ENCODE measurements at places on chromosomes 5 and 9. TPM values are rescaled to one million over a fixed set of nuclear protein-coding genes. Genes with fewer than 3 reads are reported as not detected.

- peak; percentile 20 for DNase-seq
Measured at GRCh38 chr5:36180556-36181350, 28.8 kb downstream of the SKP2 start.

DNA sequence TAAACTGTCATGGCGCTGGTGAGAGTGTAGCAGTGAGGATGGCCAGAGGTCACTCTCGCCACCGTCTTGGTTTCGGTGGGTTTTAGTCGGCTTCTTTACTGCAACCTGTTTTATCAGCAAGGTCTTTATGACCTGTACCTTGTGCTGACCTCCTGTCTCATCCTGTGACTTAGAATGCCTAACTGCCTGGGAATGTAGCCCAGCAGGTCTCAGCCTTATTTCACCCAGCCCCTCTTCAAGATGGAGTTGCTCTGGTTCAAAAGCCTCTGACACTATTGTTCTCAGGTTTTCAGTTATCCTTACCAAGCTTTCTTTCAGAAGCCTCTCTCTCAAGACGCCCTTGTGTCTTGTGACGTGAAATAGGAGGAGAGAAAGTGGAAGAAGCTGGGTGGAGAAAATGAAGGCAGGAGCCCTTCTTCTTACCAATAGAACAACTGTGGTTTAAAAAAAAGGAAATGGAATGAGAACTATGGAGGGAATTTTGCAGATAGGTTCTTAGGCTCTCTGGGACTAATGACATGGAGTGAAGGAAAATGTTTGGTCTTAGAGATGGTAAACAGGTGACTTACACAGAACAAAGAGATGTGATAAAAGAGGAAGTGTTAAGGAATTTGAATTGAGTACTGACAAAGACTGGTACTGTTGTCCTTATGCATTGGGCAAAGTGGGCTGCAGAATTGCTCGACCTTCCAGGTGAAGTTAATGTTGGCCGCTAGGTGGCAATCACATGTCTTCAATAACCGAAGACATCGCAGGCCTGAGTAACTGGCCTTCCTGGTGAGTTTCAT is 133.3 kb upstream of the RAI14 start:
- peak; percentile 75 for DNase-seq

- no peak for DNase-seq
Measured at GRCh38 chr5:15823398-15823797, 323.4 kb downstream of the FBXL7 start.

GRCh38 chr9:93809204-93809940 is 145.8 kb downstream of the BARX1 start:
- no peak for DNase-seq

GRCh38 chr5:34639852-34640626 is 16.1 kb upstream of the RAI14 start:
- DNase-seq = no peak

The LCNL1 gene
- total RNA-seq = not detected

DNA sequence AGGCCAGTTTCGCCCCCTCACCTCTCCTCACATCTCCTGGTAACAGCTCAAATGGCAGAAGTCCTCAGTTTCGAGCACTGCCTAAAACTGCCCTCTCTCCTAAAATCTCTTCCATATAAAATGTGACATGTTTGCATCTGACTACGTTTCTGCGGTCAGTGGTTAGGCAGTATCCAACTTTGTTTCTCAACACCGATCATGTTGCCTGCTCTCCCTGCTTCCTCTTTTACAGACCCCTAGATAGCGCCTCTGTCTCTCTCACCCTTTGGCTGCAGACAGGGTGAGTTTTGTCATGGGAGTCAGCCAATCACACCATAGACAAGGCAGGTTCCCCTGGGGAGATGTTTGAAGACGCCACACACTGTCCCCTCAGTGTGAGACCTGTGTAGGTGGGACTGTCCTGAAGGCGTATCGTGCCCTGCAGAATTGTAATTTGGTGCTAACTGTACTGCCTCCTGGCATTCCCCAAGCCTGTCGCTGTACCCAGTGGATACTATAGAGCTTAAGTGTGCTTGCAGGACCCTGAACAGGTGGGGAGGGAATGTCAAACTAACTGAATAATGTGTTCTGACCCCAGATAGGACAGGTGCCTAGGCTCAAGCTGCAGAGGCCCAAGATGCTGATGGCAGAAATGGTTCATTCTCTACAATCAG is 1.1 kb downstream of the HEXB start:
- DNase-seq = peak; percentile 40

GRCh38 chr5:100479079-100479688 is 56.0 kb upstream of the FAM174A start:
- DNase-seq = peak; percentile 50

The FSD1L gene
- total RNA-seq = 3.0 TPM

- DNase-seq = peak; percentile 61
Measured at GRCh38 chr9:78035383-78035993, 3.9 kb upstream of the GNAQ start.

GRCh38 chr9:37693260-37693659 is 42.5 kb downstream of the FRMPD1 start:
- DNase-seq = peak; percentile 30

- DNase-seq = no peak
Measured at GRCh38 chr5:4145511-4145910, 549.9 kb downstream of the IRX1 start.

- no peak for DNase-seq
Measured at GRCh38 chr9:113882636-113883164, 6.6 kb downstream of the ZNF618 start.

GRCh38 chr9:84206801-84207370 is 133.7 kb downstream of the SLC28A3 start:
- no peak for DNase-seq

The PAX5 gene
- not detected for total RNA-seq

The UGT3A2 gene
- total RNA-seq = not detected

The GPR151 gene
- total RNA-seq = not detected

- no peak for DNase-seq
Measured at GRCh38 chr5:171449426-171449825, 30.0 kb downstream of the FGF18 start.

GRCh38 chr9:2253636-2254580 is 238.8 kb downstream of the SMARCA2 start:
- DNase-seq = no peak

GRCh38 chr5:66306105-66306843 is 162.2 kb downstream of the SREK1 start:
- peak; percentile 48 for DNase-seq

The IL3 gene
- total RNA-seq = not detected

- peak; percentile 85 for DNase-seq
Measured at GRCh38 chr9:21549251-21549765, 67.2 kb upstream of the IFNE start.

The GMCL2 gene
- not detected for total RNA-seq

DNA sequence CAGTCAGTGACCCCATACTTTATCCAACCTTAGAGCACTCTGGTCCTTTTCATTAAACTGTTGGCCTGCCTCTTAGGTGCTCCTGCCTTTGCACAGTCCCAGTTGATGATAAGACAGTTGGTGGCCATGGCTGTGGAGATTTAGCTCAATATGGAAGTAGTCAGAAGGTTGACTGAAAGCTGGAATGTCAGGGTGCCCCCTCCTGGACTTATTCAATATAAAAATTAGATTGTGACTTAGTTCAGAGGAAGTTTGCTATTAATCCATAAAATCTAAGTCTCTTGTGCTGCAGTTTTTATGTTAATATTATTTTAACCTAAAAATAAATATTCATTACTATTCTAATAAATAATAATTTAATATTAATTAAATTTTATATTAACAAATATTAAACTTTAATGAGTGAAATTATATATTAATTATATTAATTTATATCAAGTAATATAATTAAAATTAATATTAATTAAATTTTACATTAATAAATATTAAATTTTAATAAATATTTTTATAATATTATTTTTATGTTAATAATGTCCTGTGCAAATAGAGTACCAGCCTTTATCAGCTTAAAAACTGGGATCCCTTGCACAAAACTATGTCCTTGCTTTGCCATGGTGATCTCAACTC is 77.7 kb upstream of the ADAMTSL1 start:
- DNase-seq = no peak

The TRAPPC13 gene
- total RNA-seq = 20.3 TPM

GRCh38 chr5:119996128-119996527 is 366.8 kb downstream of the FAM170A start:
- no peak for DNase-seq

The IFNA2 gene
- total RNA-seq = not detected

GRCh38 chr5:9547122-9547947 is 1.5 kb upstream of the SEMA5A start:
- DNase-seq = peak; percentile 58

Data from stomach (tissue), 19 donors.